ENCODE measurements at places on chromosomes 16 and 17.

GRCh38 chr17:71740866-71741265 is 380.0 kb upstream of the SOX9 start:
- no peak for ATAC-seq

- ATAC-seq = no peak
These were observed 3.5 kb upstream of the RNF43 start for GRCh38 chr17:58420827-58421226.

GRCh38 chr16:81738783-81739496 is 40.2 kb upstream of the PLCG2 start:
- no peak for ATAC-seq

DNA sequence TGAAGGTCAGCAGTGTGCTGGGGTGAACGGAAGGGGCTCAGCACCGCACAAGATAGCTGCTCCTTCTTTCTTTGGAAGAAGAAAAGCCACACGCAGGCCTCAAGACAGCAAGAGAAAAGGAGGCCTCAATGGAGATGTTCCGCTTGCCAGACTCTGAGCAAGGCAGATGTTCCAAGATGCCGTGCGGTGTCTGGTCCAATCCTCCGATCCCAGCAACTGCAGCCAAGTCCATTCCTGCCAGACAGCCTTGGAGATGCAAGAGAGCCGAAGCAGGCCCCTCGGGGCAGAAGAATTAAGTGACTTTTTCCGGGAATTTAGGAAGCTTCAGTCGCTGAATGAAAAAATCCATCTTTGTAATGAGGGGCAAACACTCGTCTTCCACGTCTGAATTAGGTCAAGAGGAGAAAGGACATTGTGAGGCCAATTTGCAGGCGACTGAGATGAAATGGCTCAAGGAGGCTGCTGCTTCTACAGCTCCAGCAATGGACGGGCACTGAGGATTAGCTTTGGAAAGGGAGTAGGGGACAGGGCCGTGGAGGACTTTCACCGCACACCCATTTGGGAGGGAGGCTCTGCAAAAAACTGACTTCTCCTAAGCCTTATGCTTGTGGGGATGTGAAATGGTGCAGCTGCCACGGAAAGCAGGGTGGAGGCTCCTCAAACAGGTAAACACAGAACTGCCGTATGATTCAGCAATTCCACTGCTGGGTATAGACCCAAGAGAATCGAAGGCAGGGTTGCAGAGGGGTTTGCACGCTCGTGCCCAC is 44.7 kb downstream of the RPH3AL start:
- ATAC-seq = no peak

GRCh38 chr17:76981545-76982295 is 113.5 kb downstream of the MGAT5B start:
- no peak for ATAC-seq

- ATAC-seq = no peak
These were observed 18.6 kb upstream of the ENDOV start for GRCh38 chr17:80396157-80397033.

DNA sequence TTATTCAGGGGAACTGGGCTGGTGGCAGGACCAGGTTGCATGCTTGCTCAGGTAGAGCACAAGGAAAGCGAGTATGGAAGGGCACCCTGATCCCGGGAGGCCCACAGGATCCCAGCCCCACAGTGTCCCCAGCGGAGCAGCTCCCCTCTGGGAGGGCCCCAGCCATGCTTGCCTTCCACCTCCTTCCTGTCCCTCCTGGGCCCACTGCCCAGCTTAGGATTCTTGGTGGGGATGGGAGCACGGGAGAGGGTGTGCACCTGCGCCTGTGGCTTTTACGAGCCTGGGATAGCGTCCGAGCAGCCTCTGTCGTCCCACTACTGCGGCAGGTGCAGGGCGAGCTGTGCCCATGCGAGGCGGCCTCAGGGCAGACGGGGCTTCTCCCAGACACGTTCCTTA is 114.5 kb downstream of the BANP start:
- ATAC-seq = no peak

GRCh38 chr16:12429756-12430155 is 373.9 kb downstream of the CPPED1 start:
- ATAC-seq = no peak

GRCh38 chr16:28980929-28981328 is 3.9 kb upstream of the LAT start:
- ATAC-seq = no peak

DNA sequence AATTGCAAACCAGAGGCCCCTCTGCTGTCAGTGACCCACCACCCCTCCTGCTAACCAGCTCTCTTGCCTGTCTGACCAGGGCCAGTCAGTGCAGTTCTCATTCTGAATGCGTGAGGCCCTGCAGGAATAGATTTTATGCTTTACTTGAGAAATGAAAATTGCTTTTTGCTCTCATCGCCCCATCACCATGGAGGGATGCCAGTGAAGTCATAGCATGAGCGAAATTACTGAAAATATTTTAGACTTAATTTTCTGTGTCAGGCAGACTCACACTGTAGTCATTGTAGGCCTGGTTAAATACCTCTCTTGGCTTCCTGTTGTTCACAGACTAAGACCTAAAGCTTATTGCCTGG is 490.5 kb upstream of the CDH5 start:
- ATAC-seq = peak; percentile 82

- no peak for ATAC-seq
These were observed 529.4 kb downstream of the RBFOX1 start for GRCh38 chr16:7861891-7862582.

DNA sequence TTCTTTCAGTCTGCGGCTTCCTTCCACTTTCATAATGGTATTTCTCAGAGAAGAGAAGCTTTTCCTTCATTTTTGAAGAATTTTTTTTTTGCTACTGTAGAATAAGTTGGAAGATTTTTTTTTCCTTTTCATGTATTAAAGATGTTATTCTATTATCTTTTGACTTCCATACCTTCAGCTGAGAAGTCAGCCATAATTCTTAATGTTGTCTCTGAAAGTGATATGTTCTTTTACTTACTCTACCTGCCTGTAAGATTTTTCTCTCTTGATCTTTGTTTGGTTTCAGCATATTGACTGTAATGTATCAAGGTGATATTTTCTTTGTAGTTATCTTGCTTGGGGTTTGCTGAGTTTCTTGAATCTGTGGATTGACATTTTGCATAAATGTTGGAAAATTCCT is 143.5 kb upstream of the TOX3 start:
- no peak for ATAC-seq

- peak; percentile 28 for ATAC-seq
These were observed 6.8 kb downstream of the CACNG4 start for GRCh38 chr17:66971264-66971663.

- peak; percentile 47 for ATAC-seq
These were observed 82.6 kb downstream of the CDK5R1 start for GRCh38 chr17:32569171-32570080.

DNA sequence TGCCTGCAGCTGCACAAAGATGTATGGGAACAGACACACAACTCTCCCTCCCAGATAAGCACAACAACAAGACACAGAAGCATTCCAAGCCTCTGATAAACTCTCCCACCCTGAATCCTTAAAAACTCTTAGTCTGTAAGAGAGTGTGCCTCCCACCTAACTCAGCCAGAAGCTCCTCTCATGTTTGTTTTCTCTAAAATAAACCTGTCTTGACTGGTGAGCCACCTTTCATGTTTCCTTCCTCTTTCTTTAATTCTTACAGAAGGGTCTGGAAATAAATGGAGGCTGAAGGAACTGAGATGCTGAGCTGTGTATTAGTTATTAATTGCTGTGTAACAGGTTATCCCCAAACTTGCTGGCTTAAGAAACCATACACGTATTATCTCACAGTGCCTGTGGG is 57.2 kb downstream of the MEOX1 start:
- ATAC-seq = no peak

GRCh38 chr16:13780406-13781168 is 139.4 kb upstream of the ERCC4 start:
- ATAC-seq = no peak

DNA sequence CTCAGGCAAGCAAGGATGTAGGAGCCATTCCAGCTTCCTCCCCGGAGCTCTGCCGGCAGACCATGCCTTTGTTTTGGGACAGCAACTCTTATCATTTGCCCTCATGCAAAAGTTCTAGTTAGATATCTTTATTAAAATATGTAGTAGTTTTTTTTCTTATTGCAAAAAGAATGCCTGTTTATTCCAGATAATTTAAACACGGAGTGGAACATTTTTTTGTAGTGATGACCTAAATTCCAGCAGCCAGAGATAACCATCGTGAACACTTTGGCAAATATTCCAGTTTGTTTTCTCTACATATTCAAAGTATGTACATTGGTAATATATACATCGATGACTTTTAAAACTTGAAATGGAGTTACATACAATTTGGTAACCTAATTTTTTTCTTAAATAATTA is 54.8 kb downstream of the CRISPLD2 start:
- peak; percentile 55 for ATAC-seq

DNA sequence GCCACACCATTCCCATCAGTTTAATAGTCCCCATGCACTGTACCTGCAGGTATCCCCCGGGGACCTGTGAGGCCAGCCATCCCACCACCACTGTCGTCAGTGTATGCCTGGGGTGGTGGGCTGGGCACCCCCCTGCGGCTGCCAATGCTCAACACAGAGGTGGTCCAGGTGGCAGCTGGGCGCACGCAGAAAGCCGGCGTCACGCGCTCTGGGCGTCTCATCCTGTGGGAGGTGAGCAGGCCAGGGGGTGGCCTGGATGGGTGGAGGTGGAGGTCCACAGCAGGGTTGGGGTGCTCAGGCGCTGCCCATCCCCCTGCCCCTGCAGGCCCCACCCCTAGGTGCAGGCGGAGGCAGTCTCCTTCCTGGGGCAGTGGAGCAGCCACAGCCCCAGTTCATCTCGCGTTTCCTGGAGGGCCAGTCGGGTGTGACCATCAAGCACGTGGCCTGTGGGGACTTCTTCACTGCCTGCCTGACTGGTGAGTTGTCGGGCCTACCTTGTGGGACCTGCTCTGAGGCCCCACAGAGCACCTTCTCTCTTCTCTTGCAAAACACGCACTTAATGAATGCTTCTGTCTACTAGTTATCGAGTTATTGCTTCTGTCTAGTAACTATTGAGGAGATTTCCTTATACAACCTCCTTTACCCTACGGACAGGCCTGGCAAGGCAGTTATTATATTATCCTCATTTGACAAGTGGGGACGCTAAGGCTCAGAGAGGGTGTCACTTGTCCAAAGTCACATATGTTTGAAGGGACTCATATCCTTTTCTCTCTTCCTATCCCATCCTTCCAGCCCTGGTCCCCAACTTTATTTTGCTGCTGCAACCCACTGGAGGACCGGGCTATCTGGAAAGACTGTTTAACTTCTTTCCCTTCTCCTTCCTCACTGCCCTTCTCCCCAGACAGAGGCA is 5.8 kb upstream of the TRAF4 start:
- ATAC-seq = no peak

GRCh38 chr16:24114876-24115275 is 141.3 kb upstream of the CACNG3 start:
- ATAC-seq = no peak

DNA sequence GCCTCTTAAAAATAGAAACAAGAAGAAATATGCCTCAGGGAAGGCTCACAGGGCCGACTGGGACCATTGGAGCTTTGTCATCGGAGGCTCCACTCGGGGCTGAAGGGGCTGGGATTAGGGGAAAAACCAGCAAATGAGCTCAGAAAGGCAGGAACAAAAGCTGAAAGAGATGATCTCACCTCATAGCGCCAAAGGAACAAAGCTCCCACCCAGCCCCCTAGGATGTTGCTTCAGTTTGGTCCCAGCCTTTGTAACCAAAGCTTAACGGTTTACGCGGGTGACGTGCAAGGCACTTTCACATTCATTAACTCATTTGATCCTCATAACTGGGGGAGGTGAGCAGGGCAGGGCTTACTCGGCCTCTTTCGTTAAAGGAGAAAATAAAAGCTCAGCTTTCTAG is 168.5 kb upstream of the DYNLRB2 start:
- ATAC-seq = no peak

GRCh38 chr17:9520649-9521048 is 55.0 kb downstream of the STX8 start:
- ATAC-seq = no peak
